ENCODE measurements at places on chromosomes 6 and 20.

DNA sequence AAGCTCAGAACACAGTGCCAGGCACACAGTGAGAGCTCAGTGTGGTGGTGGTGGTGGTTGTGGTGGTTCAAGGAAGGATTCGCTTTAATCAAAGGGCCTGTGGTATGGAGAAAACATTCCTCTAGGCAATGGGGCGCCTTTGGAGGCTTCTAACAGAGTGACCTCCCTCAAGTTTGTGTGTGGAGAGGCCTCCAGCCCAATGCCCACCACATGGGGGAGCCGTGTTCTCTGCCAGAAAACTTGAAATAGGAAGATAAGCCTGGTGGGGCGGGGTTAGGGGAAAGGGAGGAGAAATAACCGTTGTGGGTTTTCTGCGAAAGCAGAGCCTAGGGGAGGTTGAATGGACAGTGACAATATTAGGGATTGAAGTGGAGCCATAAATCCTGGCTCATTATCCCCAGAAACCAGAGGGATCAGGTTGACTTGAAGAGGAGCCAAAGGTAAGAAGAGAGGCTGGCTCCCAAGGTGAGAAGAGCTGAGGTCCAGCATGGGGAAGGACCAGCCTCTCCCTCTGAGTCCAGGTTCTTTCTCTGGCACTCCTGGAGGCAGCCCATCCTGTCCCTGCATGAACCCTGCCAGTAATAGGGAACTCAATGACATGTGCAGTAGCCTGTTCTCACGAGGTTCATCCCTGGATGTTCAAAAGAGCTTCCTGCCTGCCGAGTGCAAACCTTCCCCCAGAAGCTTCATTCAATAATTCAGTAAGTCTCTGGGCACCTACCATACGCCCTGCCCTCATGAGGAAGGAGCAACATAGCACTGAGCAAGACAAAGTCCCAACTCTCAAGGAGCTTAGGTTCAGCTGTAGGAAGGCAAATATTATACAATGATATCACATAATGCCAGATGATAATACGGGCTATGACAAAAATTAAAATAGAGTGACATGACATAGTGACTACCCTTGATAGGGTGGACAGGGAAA lies 51.4 kb downstream of the TGM2 start:
- no peak for DNase-seq

- no peak for DNase-seq
Observed at GRCh38 chr6:149727793-149728498, 10.0 kb upstream of the LATS1 start.

GRCh38 chr6:140275725-140276124 lies 901.3 kb upstream of the CITED2 start:
- DNase-seq = no peak

DNA sequence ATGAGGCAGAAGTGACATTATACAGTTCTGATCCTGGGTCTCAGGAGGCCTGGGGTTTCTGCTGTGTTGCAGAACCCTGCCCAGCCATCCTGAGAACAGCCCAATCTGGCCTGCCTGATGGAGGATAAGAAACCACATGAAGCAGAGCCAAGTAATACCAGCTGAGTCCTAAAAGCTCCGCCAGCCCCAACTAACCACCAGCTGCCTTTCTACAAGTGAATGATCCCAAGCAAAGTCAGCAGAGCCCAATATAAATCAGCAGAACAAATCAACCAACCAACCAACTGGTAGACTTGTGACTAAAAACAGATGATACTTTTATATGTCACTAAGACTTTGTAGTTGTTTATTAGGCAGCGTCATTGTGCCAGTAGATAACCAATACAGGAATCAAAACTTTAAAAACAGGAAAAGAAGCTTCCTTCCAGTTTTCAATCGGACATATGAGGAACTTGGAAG lies 52.1 kb downstream of the SNX5 start:
- no peak for DNase-seq

- DNase-seq = no peak
Observed at GRCh38 chr6:11971154-11971553, 41.0 kb upstream of the HIVEP1 start.

GRCh38 chr6:145045582-145045981 lies 689.7 kb downstream of the EPM2A start:
- no peak for DNase-seq

DNA sequence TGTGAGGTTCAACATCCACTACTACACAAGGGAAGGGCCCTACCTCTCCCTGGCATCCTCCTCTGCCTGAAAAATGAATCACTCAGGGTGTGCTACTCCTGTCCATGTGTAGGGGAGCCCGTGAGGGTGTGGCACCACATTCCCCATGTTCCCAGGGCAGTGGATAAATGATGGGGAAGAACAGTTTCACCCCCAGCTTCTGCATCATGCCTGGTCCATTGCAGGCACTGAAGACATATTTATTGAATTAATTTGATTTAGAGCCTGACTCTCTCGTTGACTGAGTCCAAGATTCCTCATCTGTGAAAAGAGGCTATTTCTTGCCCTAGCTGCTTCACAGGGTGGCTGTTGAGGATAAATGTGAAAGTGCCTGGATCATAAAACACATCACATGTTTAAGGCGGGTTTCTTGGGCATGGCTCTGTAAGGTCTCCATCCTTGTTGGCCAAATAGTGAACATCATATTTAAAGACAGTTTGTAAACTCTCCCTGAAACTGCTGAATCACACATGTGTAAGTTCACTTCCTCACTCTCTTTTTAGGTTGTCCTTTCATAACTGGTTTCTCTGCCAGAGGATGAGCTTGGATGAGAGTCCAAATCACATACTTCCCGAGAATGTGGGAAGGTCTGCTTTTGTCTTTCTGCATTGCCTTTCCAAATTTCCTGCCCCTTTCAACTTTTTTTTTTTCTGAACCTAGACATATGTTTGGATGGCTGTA lies 79.7 kb upstream of the FYN start:
- DNase-seq = no peak

DNA sequence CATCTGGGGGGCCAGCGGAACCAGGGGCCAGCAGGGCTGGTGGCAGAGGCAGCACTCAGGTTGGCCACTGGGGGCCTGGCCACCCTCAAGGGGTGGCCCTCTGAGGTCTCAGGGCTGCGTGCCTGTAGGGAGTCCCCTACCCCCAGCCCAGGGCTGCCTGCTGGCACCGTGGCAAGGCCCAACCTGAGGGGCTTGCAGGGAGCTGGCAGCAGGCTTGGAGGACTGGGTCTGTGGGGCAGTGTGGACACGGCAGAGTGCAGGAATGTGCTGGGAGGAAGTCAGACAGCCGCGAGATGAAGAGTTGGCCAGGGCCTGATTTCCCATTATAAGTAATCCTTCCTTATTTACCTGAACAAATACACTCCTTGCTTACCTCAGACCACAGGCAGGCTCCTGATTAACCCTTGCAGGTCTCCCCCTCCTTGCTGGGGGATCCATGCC lies at the start of gene SPDEF:
Gene SPDEF (minus strand): TSS at position 299 of the 441 bp plus-strand sequence. CDS start 11,874 bp downstream, outside the sequence.
- no peak for DNase-seq

GRCh38 chr20:35774391-35774790 lies 2.6 kb downstream of the PHF20 start:
- DNase-seq = no peak

DNA sequence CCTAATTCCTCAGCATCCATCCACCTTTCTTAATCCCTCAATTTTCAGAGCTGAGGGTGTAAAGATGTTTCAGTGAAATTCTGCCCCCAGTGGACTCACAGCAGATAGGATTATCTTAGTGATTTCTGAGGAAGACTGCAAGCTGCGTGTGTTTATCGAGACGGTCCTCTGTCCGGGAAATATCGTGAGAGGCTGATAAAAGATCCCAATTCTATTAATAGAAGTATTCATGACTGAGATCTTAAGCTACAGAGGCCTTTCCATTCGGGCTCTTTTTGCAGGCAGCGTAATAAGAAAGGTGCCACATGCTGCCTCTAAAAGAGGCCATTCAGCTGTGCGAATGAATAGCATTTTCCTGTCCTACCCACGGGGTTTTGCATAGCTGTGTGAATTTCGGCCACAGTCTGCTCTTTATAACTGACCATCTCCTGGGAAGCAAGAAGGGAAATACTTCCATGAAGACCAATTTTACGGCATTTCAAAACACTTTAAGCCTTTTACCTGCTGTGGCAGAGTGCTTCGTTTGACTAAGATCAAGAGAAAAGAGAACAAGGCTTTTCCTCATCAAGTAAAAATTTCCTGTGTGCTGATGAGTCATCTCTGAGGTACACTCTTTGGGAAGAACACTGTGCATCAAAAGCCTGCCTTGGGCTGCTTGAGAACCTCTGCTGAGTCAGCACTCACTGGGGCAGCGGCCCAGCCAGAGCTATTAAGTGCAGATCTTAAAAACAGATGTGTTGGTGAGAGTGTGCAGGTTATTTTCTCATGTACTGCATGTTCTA lies 208.8 kb downstream of the ARHGAP18 start:
- DNase-seq = no peak

DNA sequence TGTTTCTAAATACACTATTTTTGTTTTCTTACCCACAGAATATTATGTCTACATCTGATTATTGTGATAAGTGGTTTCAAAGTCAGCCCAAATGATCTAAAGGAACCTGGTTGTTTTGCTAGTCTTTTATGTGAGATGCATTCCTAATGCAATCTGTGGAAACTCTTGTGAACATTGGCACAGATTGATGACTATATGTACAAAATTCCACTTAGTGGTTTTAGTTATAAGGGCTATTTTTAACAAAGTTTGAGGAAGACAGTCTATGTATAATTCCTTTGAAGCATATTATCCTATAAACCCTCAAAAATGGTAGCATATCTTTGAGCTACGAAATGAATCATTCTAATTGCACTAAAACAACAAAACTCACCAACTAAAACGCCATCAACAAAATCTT lies 140.9 kb downstream of the GRIK2 start:
- no peak for DNase-seq

DNA sequence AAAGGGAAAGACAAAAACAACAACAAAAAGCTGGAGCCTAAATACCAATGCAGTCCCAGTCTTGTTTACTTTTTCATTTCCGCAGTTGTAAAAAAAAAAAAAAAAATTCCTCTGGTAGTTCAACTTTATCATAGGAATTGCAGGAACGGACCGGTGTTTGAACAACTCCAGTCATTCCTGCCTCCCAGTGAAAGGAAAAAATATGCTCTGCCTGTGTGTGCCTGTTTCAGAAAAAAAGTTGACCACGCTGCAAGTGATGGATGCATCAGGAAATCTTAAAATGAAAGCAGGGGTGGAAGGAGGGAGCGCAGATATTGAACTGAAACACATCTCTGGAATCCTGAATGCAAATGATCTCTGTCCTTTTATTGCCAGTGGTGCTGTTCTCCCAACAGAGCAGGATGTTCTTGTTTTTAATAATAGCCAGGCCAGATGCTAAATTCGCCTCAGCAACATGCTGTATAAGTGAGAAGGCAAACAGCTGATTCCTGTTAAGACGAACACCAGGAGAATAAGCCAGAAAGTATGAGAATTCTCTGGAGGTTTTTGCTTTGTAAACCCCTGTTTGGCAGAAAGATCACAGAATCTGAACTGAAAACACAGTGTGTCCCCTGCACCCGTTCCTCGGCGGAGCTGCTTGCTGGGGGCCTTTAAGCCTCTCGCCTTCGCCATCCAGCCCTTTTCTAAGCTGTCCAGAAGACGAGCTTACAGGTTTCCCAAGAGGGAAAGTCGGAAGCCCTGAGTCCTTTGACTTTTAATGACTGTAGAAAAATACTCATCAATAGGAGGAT lies 178.4 kb upstream of the SUPT3H start:
- DNase-seq = no peak

DNA sequence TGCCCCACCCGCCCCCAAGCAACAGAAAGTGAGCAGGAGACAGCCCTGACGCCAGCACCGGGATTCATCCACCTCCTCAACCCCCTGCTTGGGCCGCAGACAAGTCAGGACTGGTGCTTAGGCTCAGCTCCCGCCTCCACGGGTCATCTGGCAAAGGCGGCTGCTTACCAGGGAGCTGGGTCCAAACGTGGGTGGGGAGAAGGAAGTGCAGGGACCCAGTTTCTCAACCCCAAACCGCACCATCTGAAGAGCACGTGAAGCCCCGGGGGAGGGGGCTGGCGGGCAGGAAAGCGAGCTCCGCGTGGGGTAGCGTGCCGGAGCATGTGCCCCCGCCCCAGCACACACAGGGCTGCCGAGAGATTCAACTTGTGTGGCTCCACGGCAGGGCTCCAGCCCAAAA lies 87.2 kb downstream of the BMP7 start:
- no peak for DNase-seq

DNA sequence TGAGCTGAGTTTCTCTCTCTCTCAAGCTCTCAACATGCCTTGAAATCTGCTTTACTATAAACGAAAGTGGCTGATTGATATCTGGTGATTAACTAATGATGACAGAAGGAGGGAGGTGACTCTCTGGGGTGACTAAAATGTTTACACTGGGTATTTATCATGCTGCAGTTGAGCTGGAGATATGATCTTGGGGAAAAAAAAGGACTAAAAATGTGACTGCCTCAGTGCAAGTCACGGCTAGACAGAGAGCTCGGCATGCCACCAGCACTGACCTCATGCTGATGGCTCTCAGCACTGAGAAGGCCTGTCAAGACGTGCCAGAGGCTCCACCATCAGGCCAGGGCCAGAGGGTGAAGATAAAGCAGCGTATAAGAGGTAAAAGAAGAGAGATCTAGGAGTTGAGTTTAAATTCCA lies 103.1 kb upstream of the SPACA1 start:
- no peak for DNase-seq

DNA sequence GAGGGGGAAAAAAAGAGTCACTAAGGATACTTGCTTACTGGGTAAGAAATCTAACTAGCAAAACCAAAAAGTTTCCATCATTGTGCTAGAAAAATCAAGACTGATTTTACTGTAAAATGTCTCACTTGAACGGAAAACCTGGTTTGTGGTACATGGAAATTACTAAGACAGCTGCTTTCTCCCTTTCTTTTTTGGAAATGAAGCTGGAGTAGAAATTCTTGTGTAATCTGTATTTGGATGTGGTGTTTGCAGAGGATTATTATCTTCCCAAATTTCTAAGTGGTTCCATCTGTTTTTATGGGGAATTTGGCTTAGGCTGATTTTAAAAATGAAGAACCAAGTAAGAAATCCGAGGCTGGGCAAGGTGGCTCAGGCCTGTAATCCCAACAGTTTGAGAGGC lies 20.4 kb downstream of the EPB41L2 start:
- DNase-seq = no peak

GRCh38 chr20:59015812-59016711 lies 3.2 kb upstream of the TUBB1 start:
- DNase-seq = no peak

GRCh38 chr6:170421921-170422320 lies 115.4 kb downstream of the FAM120B start:
- DNase-seq = no peak

GRCh38 chr6:70686548-70687133 lies 19.0 kb downstream of the SMAP1 start:
- no peak for DNase-seq

DNA sequence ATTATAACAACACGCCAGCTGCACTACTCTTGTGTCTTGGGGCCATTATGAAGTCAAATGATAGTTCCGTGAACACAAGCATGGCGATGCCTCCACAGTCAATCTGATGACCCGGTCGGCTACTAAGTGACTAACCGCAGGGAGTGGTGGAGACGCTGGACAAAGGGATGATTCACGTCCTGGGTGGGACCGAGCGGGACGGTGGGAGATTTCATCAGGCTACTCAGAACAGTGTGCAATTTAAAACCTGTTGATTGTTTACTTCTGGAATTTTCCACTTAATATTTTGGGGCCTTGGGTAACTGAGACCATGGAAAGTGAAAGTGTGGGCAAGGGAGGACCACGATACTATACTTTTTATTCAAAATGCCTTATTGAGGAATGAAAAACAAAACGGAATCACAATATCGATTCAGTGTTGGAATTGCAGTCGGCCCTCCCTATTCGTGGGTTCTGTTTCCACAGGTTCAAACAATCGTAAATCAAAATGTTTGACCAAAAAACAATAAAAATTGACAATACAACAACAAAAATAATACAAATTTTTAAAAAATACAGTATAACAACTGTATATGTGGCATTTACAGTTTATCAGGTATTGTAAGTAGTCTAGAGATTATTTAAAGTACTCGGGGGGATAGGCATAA lies 66.5 kb downstream of the MYLK4 start:
- DNase-seq = no peak

GRCh38 chr20:10110151-10110550 lies 75.4 kb downstream of the ANKEF1 start:
- no peak for DNase-seq
